ENCODE measurements at places on chromosomes 7 and 10. TPM values are rescaled to one million over a fixed set of nuclear protein-coding genes. Genes with fewer than 3 reads are reported as not detected.

GRCh38 chr10:132546567-132547420 lies 9.2 kb downstream of the INPP5A start:
- H3K27ac ChIP-seq, result no peak overlapping the region
- no peaks in the 10 kb centered on the region for H3K4me1 ChIP-seq
- DNase-seq, result no peak
- no peaks in the 10 kb centered on the region for H3K27me3 ChIP-seq
- no peaks in the 10 kb centered on the region for H3K36me3 ChIP-seq

DNA sequence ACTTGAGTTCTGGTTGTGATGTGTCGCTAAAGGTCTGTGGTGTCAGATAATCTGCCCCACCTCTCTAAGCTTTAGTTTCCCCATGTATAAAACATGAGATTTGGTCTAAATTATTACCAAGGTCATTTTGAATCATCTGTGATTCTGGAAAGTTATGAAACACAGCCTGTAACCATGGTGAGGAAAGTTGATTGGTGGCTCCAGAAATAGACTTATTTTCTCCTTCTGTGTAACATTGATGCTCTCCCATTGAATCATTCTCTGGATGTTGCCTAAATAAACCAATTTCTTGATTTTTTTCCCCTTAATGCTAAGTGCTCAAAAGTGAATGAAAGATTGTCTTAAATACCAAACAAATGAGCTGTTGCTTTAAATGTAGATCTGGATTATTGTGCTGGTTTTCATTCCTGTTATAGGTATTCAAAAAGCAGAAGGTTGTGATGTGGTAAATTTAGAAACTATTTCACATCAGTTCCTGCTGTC lies 30.0 kb upstream of the PCGF5 start:
- H3K36me3 ChIP-seq, result no peaks in the 10 kb centered on the region
- no peak overlapping the region for H3K4me3 ChIP-seq
- peak; percentile 78 for DNase-seq
- no peak overlapping the region for H3K27ac ChIP-seq
- H3K27me3 ChIP-seq, result no peaks in the 10 kb centered on the region

DNA sequence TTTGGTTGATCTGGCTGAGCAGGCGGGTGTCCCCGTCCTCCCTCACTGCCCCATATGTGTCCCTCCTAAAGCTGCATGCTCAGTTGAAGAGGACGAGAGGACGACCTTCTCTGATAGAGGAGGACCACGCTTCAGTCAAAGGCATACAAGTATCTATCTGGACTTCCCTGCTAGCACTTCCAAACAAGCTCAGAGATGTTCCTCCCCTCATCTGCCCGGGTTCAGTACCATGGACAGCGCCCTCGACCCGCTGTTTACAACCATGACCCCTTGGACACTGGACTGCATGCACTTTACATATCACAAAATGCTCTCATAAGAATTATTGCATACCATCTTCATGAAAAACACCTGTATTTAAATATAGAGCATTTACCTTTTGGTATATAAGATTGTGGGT lies 26.9 kb upstream of the TRIM56 start:
- no peak overlapping the region for H3K4me3 ChIP-seq
- H3K4me1 ChIP-seq, result no peaks in the 10 kb centered on the region
- H3K27ac ChIP-seq, result no peak overlapping the region

DNA sequence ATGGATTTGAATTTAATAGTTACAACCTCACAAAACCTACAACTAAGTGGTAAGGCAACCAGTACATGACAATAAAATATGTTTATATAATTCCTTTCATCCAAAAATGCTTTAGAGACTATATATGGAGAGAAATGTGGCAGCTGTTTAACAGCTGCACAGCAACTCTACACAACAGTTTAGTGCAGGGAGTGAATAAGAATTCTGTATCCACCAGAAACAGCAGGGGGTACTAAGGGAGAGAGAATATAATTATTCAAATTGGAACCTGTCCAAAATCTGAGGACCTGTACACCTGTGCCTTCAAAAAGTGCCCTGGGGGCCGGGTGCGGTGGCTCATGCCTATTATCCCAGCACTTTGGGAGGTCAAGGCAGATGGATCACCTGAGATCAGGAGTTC lies 49.6 kb downstream of the POLL start:
- H3K36me3 ChIP-seq, result peaks cover 18% of the 10 kb centered on the region
- no peak overlapping the region for H3K4me3 ChIP-seq
- no peaks in the 10 kb centered on the region for H3K27me3 ChIP-seq
- DNase-seq, result no peak
- no peak overlapping the region for H3K27ac ChIP-seq

DNA sequence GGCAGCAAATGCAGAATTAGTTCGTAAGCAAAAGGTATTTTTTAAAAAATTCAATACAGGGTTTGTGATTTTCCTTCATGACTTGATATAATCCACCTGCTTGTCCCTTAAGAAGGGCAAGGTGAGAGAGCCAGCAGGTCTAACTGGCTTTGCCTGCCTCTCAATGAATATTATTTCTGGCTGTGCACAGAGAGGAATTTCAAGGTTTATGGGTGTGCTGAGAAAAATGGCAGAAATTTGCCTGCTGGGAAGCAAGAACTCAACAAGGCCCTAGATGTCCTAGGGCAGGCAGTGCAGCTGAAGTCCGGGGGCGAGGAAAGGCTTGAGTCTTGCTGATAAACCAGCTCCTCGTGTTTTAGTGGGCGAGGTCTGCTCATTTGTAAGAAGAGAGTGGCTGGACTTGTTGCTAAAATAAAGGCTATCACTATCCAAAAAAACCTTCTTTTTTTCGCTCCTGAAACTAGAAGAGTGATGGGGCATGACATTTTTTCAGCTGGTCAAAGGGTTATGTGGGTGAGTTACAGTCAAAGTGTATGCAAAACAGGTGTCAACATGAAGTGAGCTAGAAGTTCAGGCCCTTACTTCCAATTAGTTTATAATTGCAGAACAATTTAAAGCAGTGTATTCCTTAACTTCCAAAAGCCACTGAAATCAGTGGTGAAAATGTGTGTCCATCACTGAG lies 385.8 kb upstream of the KLF6 start:
- no peaks in the 10 kb centered on the region for H3K36me3 ChIP-seq
- no peaks in the 10 kb centered on the region for H3K27me3 ChIP-seq
- no peaks in the 10 kb centered on the region for H3K4me1 ChIP-seq
- DNase-seq, result no peak
- H3K27ac ChIP-seq, result no peak overlapping the region

DNA sequence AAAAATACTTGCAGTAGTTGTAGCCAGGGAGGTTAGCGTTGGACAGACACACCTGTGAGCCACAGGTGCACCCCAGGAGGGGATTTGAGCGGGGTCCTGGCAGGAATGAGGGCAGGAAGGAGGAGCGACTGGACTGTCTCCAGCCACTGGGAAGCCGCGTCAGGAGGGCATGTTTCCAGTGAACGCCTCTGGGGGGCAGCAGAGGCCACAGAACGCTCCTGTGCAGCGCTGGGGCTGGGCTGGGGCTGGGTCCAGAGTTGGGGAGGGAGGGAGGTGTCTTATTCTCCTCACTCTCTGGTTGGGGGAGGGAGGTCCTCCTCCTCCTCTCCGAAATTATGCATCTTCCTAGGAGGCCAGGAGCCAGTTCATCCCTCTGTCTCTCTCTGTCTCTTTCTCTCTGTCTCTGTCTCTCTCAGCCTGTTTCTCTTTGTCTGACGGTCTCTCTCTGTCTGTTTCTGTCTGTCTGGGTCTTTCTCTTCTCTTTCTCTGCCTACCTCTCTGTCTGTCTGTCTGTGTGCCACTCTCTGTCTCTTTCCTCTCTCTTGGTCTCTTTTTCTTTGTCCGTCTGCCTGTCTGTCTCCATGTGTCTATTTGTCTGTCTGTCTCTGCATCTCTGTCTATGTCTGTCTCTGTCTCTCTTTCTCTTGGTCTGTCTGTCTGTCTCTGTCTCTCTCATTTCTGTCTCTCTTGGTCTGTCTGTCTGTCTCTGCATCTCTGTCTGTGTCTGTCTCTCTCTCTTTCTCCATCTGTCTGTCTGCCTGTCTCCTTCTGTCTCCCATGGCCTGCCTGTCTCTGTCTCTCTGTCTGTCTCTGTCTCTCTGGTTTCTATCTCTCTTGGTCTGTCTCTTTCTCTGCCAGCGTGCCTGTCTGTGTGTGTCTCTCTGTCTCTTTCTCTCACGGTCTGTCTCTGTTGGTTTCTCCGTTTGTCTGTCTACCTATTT lies 9.9 kb upstream of the PSMG3 start:
- DNase-seq, result peak; percentile 32
- H3K4me1 ChIP-seq, result no peaks in the 10 kb centered on the region
- H3K27ac ChIP-seq, result no peak overlapping the region
- H3K4me3 ChIP-seq, result no peak overlapping the region

GRCh38 chr7:29146888-29147609 lies 712 bp upstream of the CPVL start:
- peaks cover 22% of the 10 kb centered on the region for H3K27me3 ChIP-seq
- no peak overlapping the region for H3K27ac ChIP-seq
- H3K4me3 ChIP-seq, result no peak overlapping the region

DNA sequence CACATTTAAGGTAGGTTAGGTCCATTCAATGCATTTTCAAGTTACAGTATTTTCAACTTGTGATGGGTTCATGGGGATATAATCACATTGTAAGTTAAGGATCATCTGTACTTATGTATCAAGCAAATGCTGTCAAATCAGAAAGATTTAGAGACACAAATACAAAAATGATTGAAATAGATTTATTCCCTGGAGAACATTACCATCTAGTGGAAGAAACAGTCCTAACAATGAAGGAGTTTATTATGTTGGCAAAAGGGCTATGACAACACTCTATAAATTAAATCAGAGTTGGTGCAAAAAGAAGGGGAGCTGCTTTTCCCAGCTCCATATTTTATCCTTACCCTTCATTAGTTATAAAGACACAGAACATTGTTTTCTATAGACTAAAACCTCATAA lies 69.0 kb downstream of the PRSS58 start:
- no peaks in the 10 kb centered on the region for H3K4me1 ChIP-seq
- H3K4me3 ChIP-seq, result no peak overlapping the region
- no peak overlapping the region for H3K27ac ChIP-seq
- no peak for DNase-seq
- no peaks in the 10 kb centered on the region for H3K27me3 ChIP-seq

- no peaks in the 10 kb centered on the region for H3K27me3 ChIP-seq
- no peak overlapping the region for H3K4me3 ChIP-seq
- H3K36me3 ChIP-seq, result no peaks in the 10 kb centered on the region
- DNase-seq, result peak; percentile 28
- H3K4me1 ChIP-seq, result no peaks in the 10 kb centered on the region
Measured at GRCh38 chr7:91046322-91047089, 217.7 kb upstream of the FZD1 start.

- no peaks in the 10 kb centered on the region for H3K27me3 ChIP-seq
- H3K36me3 ChIP-seq, result no peaks in the 10 kb centered on the region
- H3K27ac ChIP-seq, result peak overlapping the region; percentile 45
Measured at GRCh38 chr10:71234970-71235685, 22.8 kb downstream of the UNC5B start.

DNA sequence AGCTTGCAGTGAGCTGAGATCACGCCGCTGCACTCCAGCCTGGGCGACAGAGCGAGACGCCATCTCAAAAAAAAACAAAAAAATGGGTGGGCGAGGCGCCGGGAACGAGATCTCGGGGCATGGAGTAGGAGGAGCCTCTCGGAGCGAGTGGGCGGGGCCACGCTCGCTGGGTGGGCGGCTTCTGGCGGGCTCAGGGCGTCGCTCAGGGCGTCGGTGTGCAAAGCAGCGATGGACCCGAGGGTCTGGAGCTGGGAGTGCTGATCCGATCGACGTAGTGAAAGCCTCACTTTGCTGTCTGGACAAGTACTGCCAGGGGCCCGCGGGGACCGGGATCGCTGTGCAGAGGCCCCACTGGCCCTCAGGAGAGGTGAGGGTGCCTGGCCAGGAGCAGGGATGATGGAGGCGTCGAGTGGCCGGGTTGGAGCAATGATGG lies 22.6 kb upstream of the AMZ1 start:
- DNase-seq, result no peak
- no peak overlapping the region for H3K27ac ChIP-seq
- H3K4me1 ChIP-seq, result peaks cover 5% of the 10 kb centered on the region
- no peaks in the 10 kb centered on the region for H3K27me3 ChIP-seq
- peaks cover 18% of the 10 kb centered on the region for H3K36me3 ChIP-seq

GRCh38 chr10:61931620-61932332 lies 30.3 kb downstream of the ARID5B start:
- no peak overlapping the region for H3K4me3 ChIP-seq
- no peaks in the 10 kb centered on the region for H3K27me3 ChIP-seq
- H3K4me1 ChIP-seq, result peaks cover 4% of the 10 kb centered on the region
- no peak overlapping the region for H3K27ac ChIP-seq

DNA sequence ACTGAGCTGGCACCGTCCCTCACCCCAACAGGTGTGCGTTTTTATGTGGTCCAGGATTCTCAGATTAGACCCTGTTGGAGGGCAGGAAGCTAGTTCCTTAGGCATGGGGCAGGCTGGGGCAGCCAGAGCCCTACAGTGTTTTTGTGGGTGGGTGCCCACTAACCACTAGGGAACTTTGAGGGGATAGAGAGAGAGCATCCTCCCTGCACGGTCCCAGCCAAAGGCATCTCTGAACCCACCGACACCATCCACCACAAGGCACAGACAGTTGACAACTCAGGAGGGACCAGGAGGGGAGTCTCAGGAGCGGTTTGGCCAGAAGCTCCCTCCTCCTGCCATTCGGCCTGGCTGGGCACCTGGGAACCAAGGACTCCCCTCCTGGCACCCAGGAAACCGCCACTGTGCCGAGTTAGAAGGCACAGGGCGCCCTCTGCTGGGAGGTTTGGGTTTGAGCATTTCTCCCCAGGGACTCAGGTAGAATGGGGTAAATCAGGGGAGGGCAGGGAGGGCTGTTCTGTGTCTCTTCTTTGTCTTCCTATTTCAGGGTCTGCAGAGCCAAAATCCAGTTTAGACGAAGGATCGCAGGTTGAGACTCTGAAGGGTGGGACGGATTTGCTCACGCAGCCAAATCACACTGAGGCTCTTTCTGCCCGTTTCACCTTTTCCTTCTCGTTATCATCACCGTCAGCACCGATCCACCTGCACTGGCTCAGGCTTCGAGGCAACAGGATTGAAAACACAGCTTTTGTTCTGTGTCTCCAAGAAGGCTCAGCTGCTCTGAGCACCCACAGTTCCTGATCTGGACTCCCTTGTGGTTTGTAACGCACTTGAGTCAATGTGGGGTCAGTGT lies 84.8 kb upstream of the COL13A1 start:
- H3K36me3 ChIP-seq, result no peaks in the 10 kb centered on the region
- no peak overlapping the region for H3K27ac ChIP-seq
- H3K4me1 ChIP-seq, result peaks cover 10% of the 10 kb centered on the region
- no peak overlapping the region for H3K4me3 ChIP-seq
- peak; percentile 33 for DNase-seq

Gene JAKMIP3
- total RNA-seq, result under 0.01 TPM

Gene IKZF1
- total RNA-seq, result not detected

Gene CBX3
- total RNA-seq, result 85.0 TPM

Gene NMT2
- total RNA-seq, result 41.0 TPM

Gene SFTPA2
- total RNA-seq, result not detected

Gene CYP26C1
- under 0.01 TPM for total RNA-seq

Gene YAE1
- total RNA-seq, result 37.8 TPM

Gene HKDC1
- total RNA-seq, result under 0.01 TPM

Gene ADO
- 8.1 TPM for total RNA-seq

Gene COL26A1
- not detected for total RNA-seq

Gene NUTM2A
- under 0.01 TPM for total RNA-seq

Gene NRCAM
- total RNA-seq, result 0.83 TPM
